Activated CD8-positive, alpha-beta T cell treated with anti-CD3 and anti-CD28 coated beads, Interleukin-2, amount 10 ng/mL, durations not matched to agents 7 days and 5 days (primary cell): ENCODE measurements at places on chromosomes 12 and 14. TPM values are rescaled to one million over a fixed set of nuclear protein-coding genes. Genes with fewer than 3 reads are reported as not detected.
A peak's percentile ranks its signal among the peaks of the same experiment; 100 is the strongest.

GRCh38 chr14:90278199-90279175, 22.1 kb downstream of the PSMC1 start:
- DNase-seq: no peak

DNA sequence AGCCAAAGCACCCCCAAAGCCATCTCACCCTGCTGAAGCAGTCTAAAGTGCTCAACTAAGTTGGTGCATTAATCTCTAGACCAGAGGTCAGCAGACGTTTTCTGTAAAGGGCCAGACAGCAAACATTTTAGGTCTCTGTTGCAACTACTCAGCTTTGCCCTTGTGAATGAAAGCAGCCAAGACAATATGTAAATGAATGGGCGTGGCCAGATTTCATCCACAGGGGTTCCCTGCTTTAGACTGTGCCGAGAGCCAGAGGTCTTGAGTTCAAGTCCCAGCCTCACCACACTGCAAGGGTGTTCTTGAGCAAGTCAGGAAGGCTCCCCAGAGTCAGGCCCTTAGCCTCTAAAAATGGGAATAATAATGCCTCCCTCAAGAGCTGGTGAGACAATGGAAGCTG, 166.2 kb downstream of the CHST11 start:
- DNase-seq: no peak

The PRIMA1 gene
- total RNA-seq: not detected

The DEPDC4 gene
- 1.6 TPM for total RNA-seq

GRCh38 chr14:98957211-98958047, 314.6 kb downstream of the BCL11B start:
- DNase-seq: peak; percentile 12

DNA sequence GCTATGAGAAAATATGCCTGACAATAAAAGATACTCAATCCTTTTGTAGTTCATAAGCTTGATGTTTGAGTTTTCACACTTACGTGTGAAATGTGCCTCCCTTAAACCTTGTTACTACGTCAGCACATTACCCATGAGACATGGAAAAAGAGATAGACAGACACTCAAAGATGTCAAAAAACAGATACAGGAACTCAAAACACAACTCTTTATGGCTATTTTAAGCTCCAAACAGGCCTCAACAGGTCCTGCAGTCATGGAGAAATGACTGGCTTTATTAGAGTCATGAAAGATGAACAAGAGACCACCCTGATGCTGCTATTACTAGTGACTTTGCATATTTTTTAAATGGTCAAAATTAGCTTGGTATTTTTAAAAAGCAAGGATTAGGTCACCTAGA, 184.5 kb downstream of the MON2 start:
- no peak for DNase-seq

DNA sequence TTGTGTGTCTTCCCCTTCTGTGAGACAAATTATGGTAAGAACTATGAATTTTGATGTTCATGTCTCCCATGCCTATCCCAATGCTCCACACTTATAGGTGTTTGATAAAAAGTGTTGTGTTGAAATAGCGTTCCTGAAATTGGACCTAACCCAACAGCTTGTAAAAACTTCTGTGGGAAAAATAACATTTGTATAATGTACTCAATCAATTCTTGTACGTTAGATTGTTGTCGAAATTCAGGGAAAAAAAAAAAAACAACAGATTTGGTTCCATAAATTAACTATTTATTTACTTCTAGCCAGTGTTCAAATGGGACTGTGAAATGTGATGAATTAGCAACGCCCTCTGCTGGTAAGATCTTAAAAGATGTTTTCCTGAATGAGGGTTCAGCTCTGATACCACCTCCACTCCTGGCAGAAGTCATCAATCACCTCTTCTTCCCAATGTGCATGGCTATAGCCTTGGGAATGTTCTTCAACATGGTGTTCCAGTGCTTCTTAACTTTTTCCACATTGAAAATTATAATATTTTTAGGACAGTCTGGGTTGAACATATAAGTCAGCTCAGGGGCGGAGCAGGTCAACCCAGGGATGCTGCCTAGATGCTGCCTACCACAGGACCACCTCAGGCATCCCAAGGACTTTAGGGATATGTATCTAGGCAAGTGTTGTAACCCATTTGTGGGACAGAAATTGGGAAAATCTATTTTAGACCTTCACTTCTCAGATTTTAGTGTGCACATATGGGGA, 170.6 kb downstream of the OTOGL start:
- peak; percentile 22 for DNase-seq

The EMP1 gene
- total RNA-seq: 4.4 TPM

The NXPH4 gene
- total RNA-seq: 0.39 TPM

The IPO8 gene
- 52.2 TPM for total RNA-seq

- no peak for DNase-seq
These were observed 46.5 kb upstream of the PTCSC3 start for GRCh38 chr14:36222952-36223468.

The RILPL1 gene
- total RNA-seq: 0.91 TPM

The DTX1 gene
- not detected for total RNA-seq

GRCh38 chr12:56046027-56046780, 4.5 kb downstream of the RPS26 start:
- DNase-seq: no peak

- DNase-seq: no peak
These were observed 91.0 kb downstream of the RBM19 start for GRCh38 chr12:113874999-113875561.

The AKAP3 gene
- total RNA-seq: 2.6 TPM
